OCI-M1 (cell line): ENCODE measurements at places on chromosomes 6 and 20.
A peak's percentile ranks its signal among the peaks of the same experiment; 100 is the strongest.

- DNase-seq, result no peak
Observed at GRCh38 chr6:144131248-144131709, 19.0 kb upstream of the STX11 start.

GRCh38 chr6:12474167-12475140 lies 184.3 kb downstream of the EDN1 start:
- DNase-seq, result no peak

GRCh38 chr20:33933469-33933909 lies 60.2 kb upstream of the RALY start:
- peak; percentile 91 for DNase-seq

- DNase-seq, result no peak
Observed at GRCh38 chr20:48521121-48521520, 306.7 kb downstream of the PREX1 start.

DNA sequence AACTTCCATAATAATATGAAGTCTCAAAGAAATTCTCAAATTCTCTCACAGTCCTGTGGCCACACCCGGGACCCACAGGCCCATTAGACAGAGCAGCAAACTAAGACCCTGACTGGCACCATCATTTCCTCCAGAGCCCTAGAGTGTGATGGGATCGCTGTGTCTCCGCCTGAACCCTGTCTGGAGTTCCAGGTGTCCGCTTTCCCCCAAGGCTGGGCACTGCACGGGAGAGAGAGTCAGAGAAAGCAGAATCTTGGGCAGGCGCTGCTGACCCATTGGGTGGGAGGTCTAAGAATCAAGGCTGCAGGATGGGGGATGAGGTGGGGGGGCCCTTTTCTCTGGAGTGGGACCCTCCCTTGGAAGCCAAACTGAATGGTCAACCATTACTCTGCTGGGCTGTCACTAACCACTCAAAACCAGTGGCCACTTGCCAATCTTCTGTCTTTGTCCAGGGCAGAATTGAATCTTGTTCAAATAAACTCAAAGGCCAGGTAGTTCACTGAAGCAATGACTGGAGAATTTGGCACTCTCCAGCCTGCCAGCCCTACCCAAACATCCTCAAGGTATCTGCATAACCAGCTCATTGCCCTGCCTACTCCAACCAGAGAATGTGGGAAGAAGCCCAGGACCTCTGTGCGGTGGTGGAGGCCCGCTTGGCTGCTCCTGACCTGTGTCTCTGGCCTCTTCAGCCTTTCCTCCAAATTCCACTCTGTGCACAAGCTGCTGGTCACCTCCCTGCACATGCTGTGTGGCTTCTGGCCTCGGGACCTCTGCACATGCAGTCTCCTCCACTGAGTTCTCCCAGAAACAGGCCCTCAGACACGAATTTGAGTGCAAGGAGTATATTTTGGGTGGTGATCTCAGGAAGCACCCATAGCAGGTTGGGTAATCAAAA lies 141.1 kb downstream of the CEBPB start:
- no peak for DNase-seq

DNA sequence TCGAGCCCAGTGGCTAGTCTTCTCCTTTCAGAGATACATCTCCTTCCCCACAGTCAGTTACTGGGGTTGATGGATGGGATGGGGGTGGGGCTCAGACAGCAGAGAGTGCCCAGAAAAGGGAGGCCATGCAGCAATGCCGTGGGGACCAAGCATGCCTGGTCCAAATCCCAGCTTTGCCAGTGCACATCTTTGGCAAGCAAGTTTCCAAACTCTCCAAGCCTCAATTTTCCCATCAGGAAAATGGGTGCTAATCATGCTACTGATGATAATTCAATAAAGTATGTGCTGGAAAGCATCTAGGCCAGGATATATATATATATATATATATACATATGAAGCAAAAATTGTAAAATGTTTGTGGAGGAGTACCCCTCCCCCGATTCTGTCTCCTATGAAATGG lies 78.9 kb downstream of the CD40 start:
- no peak for DNase-seq
